AG10803 (cell line): ENCODE measurements at places on chromosomes 16 and 17.

GRCh38 chr17:35738519-35739133 lies 7.2 kb downstream of the RASL10B start:
- DNase-seq = no peak

DNA sequence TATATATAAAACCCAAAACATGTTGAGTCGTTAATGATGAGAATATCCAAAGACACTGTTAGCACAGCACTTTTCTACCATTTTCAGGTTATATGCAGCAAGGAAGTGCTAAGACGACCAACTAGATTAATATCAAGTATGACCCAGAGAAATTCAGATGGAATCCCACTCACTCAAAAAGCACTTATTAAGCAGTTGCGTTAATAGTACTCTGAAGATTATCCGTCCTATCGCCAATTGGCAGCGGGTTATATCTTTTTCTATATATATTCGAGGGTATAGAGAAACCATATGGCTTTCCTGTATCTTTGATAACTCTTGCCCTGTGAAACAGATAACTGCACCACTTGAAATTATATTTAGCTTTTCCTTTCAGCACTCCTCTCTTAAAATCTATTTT lies 1.1 kb downstream of the CRLF3 start:
- no peak for DNase-seq

DNA sequence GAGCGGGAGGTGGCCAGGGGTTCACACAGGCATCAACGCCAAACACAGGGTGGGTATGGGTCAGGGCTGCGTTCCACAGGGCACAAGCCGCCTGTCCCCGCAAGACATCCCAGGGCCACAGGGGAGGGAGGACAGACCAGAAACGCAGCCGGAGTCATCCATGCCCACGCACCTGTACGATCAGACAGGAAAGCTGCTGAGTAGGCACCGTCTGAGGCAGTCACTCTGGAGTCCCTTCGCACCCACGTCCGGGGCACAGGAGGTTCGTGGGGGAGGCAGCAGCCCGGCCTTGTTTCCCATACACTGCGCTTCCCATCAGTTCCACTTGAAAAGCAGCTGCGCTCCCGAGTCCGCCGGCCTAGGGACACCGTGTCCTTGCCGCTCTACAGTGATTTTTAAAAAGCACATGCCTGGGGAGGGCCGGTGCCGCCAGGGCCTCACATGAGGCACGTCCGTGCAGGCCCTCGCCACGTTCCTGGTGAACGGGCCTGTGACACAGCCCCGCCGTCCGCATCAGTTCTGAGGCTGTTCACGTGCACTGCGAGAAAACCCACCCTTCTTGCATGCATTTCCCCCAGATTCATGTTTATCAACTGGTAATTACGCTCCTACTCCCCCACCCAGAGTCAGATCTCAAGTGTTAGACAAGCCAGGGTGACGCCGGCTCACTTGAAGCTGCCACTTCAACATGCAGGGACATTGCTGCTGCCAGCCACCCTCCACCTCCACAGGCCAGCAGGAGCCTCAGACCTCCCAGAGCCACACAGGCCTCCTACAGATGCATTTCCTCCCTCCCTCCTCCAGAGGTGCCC lies 34.8 kb downstream of the WDR45B start:
- DNase-seq = no peak

DNA sequence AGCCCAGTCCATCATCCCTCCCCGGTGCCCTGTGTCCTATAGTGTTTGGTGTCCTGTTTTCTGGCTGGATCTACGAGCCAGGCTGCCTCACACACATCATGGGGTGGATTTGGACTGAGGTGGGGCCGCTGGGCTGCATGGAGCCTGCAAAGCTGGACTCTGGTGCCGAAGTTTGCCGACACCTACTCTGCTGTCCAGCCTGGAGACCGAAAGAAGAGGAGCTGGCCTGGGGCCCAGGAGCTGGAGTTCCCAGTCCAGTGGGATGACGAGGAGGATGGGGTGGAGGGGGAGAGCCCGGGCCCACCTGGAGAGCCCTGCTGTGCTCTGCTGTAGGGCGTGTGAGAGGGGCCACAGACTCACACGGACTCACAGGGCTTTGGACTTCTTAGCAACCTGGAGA lies 40.3 kb upstream of the ENPP7 start:
- DNase-seq = no peak

DNA sequence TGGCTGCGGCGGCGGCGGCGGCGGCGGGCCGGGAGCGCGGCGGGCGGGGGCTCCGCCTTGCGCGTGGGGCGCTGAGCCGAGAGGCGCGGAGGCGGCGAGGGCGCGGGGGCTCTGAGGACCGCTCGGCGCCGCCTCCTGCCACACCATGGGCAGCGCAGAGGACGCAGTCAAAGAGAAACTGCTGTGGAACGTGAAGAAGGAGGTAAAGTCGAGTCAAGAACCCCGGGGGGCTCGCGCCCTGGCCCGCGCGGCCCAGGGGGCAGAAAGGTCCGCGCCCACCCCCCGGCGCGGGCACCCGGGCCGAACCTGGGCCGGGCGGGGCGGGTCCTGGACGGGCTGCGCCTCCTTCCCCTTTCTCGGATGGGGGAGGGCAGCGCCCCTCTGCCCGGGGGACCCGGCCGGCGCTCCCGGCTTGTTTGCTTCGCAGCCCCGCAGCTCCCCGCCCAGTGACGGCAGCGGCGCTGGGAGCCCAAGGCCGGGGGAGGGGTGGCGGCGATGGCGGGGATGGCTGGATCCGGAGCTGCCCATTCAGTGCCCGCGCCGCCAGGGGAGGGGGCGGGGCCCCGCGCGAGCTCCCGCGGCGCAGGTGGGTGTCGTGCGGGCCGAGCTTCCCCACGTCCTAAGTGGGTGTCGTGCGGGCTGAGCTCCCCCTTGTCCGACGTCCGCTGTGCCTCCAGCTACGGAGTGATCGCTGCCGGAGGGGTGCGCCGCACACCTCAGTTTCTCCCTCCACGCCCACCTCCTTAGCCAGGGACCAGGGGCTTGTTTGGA lies 428 bp downstream of the SGSM2 start:
- DNase-seq = peak; percentile 43
